Stimulated activated CD8-positive, alpha-beta memory T cell treated with anti-CD3 and anti-CD28 coated beads, Interleukin-7, amount 100 ng/mL, for 1 hour (primary cell): ENCODE measurements at places on chromosomes 5 and 9.

GRCh38 chr5:91928754-91929521 is 545.8 kb upstream of the ARRDC3 start:
- DNase-seq, result no peak

DNA sequence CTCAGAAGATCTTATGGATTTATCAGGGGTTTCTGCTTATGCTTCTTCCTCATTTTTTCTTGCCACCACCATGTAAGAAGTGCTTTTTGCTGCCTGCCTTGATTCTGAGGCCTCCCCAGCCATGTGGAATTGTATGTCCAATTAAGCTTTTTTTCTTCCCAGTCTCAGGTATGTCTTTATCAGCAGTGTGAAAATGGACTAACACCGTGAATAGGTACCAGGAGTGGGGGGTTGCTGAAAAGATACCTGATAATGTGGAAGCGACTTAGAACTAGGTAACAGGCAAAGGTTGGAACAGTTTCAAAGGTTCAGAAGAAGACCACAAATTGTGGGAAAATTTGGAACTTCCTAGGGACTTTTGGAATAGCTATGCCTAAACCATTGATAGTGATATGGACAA is 1222.5 kb upstream of the NUDT12 start:
- DNase-seq, result no peak

- DNase-seq, result no peak
These were observed 101.1 kb downstream of the NFIB start for GRCh38 chr9:14212697-14213420.

DNA sequence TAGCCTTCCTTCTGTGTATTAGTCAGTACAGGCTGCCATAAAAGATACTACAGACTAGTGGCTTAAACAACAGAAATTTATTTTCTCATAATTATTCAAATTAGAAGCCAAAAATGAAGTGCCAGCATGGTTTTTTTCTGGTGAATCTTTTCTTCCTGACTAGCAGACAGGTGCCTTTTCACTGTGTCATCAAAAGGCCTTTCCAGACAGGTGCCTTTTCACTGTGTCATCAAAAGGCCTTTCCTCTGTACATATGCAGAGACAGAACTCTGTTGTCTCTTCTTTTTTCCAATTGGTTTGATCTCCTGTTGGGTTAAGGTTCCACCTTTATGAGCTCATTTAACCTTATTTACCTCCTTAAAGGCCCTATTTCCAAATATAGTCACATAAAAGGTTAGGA is 599.9 kb downstream of the ISL1 start:
- DNase-seq, result no peak

DNA sequence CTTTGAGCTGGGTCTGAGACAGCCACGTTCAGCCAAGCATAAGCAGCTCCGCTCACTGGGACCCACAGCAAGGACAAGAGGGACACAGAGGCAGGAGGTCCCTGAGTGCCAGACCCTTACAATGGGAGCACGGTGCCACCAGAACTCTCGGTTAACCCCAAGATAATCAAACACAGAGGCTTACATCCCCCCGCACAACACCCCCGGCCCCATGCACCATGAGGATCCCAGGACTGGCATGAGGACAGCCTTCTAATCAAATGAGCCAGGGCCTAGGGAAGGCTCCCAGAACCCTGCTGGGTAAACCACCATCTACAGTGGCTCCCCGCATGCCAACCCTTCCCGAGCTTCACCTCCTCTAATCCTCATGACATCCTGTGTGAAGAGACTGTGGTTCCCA is 7.4 kb downstream of the GFPT2 start:
- DNase-seq, result no peak

DNA sequence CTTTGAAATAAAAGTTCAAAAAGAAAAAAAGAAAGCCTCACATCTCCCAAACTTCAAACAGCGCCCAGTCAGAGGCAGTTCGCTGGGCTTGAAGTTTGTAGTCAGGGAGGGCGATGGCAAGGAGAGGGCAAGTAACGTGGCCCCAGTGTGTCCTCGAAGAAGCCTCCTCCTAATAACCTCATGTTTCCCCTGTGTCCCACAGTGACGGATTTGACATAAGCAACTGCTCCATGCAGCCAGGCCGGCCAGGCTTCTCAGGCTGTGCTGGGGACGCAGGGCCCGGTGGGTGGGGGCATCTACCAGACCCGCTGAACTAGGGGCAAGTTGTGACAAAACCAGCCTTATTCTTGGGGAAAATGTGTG is 172.2 kb downstream of the ERCC6L2 start:
- DNase-seq, result no peak

DNA sequence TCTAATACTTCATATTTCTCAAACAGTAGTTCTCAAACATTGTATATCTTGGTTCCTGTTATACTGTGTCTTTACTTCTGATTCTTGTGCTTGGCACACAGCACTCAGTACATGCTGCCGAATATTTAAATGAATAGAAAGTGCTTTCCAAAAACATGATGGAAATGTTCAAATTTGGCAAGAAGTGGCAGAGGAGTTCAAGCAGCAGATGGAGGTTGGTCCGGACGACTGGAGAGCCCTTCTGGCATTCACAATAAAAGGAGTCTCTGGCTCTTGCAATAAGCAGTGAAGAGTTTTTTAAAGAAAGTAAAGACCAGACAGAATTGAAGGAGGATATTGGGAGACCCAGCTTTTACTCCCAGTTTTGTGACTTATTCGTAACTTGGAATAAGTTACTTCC is 36.3 kb downstream of the TSTD2 start:
- DNase-seq, result no peak

DNA sequence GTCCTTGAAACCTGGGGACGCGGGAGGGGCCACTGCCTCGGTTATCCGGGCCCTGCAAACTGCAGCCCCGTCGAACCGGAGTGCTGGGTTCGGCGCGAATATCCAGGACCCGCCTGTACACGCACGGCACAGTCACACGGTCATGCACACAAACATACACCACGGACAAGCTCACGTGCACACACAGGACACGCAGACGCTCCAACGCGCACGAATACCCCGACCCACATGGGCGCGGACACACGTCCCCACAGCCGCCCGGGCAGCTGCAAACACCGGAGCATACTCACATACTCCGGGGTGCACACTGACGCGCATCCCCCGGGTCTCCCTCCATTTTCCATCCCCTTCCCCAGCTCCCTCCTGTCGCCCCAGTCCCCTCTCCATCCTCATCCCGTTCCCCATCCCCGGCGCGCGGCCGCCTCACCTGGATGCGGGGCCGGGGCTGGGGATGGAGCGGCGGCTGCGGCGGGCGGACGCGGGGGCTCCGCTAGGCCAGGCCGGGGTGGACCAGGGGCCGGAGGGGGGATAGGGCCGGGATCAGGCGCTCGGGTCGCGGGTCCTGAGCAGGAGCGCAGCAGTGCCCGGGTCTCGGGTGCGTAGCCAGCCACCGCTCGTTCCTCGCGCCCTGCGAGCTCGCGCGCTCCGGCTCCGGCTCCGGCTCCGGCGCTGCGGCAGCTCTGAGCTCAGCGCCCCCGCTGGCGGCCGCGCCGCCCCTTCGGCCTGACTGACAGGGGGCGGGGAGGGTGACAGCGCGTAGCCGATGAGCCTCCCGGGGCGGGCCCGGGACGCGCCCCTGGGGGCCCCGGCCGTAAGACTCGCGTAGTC is at the start of the genes EIF4E1B and SNCB:
EIF4E1B (plus strand) TSS at position 823 of the 828 bp plus-strand sequence. CDS start 12,113 bp downstream, outside the sequence.
SNCB (minus strand) TSS at position 682 of the 828 bp plus-strand sequence. CDS start 880 bp downstream, outside the sequence.
- no peak for DNase-seq

DNA sequence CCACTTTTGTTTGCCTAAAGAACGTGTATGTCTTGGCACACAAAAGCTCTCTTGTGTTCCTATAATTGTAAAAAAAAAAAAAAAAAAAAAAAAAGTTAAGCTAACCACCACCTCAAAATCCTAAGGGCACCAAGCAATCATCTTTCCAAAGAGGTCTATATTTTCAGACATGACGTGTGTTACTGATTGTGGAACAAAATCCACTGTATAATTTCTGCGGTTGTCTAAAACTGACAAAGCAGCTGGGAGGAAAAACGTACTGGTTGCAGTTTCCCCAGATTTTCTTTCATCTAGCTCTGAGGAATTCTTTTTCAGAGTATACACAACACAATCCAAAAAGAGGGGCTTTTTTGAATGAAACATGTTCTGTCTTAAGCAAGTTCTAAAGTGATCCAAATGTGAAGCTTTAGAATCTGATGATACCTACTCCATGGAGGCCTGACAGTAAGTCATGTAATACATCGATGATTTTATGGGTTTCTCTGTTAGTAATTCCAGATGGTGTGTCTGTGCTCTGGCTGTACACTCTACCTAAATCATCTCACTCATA is 375.6 kb upstream of the NUDT12 start:
- DNase-seq, result no peak

- DNase-seq, result no peak
These were observed 128.6 kb downstream of the MAT2B start for GRCh38 chr5:163633926-163634460.

DNA sequence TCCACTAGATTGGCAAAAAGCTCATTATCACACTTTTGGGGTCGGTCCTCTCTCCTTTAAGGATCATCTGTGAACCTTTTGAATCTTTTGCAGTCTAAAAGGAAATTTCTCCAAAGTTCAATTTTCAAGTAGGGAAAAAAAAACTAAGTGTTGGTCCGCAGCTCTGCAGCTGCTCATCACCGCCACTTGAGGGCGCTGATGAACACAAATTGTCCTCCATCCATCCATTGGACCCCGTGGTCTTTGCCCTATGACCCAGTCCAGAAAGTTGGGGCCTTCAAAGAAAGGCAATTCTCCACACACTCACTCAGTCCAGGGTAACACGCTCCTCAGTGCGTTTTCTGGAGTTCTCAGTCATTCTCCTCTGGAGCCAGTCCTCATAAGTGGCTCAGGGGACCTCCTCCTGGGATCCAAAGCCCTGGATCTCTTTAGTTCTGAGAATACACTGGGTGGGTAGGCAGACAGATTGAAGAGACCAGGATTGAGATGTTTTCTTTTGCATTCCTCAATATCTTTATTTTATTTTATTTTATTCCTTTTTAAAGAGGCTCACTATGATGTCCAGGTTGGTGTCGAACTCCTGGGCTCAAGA is 63.6 kb upstream of the SLC28A3 start:
- no peak for DNase-seq

DNA sequence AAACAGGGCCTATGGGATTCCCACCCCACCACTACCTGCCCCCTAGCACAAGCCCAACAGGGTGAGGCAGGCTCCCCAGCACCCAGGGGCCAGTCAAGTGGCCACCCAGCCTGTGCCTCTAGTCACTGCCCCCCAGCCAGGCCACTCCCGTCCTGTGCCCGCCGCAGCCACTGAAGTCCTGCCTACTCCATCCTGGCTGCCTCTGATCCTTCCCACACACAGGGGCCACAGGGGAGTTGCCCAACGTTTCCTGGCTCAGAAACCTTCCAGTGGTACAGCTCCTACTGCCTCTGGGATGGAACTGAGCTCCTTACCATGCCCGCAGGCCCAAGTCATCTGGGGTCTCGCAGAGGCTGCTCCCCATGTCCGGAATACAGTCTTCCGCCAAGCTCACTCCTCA is 70.2 kb upstream of the STXBP1 start:
- DNase-seq, result no peak

DNA sequence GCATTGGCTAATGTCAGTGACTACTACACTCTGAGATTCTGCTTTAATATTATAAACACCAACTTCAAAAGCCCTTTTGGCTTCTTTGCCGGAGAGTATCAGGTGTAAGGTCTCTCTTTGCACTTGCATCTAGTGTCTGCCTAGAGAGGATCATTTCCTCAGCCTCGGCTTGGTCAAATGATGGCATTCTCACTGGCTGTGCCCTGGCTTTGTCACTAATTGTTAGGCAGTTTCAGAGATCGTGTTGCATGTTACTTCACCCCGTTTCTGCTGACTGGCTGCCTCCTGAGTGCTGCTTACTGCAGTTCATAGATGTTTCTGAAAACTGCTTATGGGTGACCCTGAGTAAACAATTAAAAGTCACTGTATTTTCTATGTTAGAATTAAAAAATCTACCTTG is 48.8 kb downstream of the SLC1A3 start:
- no peak for DNase-seq

DNA sequence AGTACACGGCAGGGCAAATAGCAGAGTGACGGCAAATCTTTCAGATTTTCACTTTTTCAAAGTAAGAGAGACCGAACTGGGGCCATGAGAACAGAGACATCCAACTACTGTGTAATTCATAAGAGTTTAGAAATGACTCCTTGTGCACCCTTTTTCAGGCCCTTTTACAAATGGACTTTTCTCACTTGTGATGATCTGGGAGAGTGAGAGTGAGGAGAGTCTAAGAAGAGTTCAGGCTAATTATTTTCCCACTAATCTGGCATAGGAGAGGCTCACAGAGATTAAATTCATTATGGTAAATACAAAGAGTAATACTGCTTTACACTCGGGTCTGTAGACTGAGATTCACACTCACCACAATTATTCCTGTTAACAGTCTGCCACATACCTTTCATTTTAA is 880 bp upstream of the CCNG1 start:
- no peak for DNase-seq

- no peak for DNase-seq
These were observed 477.0 kb downstream of the CDH10 start for GRCh38 chr5:24167806-24168205.

DNA sequence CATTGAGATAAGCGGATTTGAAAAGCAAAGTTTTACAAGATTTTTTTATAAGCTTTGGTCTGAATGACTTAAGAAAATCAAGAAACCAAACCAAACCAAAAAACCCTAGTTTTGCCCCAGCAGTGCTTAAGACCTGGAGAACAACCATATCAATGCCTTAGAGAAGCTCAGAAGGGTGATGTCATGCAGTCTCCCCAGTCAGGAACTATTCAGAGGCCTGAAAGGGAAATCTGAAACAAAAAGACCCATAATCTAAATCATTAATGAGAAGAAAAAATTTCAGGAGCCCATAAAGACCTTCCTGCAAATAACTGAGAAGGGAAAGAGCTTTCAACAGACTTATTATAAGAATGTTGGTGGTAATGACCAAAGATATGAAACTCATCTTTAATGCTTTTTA is 280.1 kb downstream of the MARCHF11 start:
- no peak for DNase-seq

GRCh38 chr5:177494346-177495195 is 2.8 kb downstream of the PDLIM7 start:
- no peak for DNase-seq

DNA sequence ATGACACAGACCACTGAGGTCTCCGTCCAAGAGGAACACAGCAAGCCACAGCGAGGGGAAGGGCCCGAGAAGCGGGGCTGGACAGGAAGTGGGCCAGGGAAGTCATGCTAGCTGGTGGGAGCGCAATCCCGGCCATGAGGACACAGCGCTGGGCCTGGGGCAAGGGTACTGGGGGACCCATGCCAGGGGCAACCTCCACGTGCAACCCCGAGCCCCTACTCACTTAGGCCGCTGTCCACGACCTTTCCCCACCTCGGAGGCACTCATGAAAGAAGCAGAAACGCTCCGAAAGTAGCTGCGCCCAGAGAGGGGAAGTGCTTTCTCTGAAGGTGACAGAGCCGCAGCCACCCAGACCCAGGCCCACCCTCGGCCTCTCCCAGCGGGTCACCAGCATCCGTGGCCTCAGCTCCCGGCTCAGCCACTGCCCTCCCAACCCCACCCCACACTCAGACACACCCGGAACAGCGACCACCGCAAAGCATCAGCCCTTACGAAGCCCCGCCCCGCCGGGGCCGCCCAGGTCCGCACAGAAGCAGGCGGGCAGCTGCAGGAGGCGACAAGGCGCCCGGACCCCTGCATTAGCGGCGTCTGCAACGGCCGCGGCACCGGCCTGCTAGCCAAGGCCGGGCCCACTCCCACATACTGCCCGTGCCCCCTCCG is 782 bp downstream of the BICD2 start:
- no peak for DNase-seq

- DNase-seq, result no peak
These were observed 253.1 kb downstream of the PBX3 start for GRCh38 chr9:126000256-126000655.
